ENCODE measurements at places on chromosomes 4 and X. TPM values are rescaled to one million over a fixed set of nuclear protein-coding genes. Genes with fewer than 3 reads are reported as not detected.

TMEM156 gene
- total RNA-seq: 14.2 TPM

MEPE gene
- not detected for total RNA-seq

SPOCK3 gene
- not detected for total RNA-seq

TMSB15B gene
- total RNA-seq: 6.3 TPM

HDX gene
- 1.5 TPM for total RNA-seq

DRP2 gene
- 0.47 TPM for total RNA-seq

CTAG1A gene
- total RNA-seq: not detected

ADH1A gene
- not detected for total RNA-seq

BMP15 gene
- total RNA-seq: not detected

KIAA1210 gene
- not detected for total RNA-seq

DNA sequence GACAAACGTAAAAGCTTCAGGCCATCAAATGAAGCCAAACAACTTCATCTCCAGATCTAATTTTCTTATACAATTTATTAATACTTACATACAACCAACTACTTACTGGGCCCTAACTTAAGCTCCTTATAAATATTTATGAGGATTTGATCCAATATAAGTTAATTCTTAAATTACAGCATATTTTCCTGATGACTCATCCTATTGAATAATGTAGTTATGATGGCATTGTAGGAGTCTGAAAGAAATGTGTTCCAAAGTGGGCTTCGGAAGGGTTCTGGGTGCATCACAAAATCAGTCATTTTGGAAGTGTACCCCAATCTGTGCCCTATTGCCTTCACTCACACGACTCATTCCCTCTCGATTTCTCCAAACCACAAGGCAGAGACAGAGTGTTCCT is 455.1 kb upstream of the CTSO start:
- no peak overlapping the region for H3K4me3 ChIP-seq
- H3K4me1 ChIP-seq: no peaks in the 10 kb centered on the region
- no peaks in the 10 kb centered on the region for H3K36me3 ChIP-seq
- no peak overlapping the region for H3K27ac ChIP-seq
- no peak for DNase-seq
- H3K27me3 ChIP-seq: no peaks in the 10 kb centered on the region

GRCh38 chr4:4395371-4395770 is 8.5 kb downstream of the NSG1 start:
- H3K27me3 ChIP-seq: no peaks in the 10 kb centered on the region
- H3K4me3 ChIP-seq: no peak overlapping the region
- no peaks in the 10 kb centered on the region for H3K36me3 ChIP-seq
- DNase-seq: no peak

GRCh38 chrX:41336447-41336846 is 2.5 kb downstream of the DDX3X start:
- peak overlapping the region; percentile 98 for H3K4me3 ChIP-seq
- H3K36me3 ChIP-seq: peaks cover 36% of the 10 kb centered on the region
- DNase-seq: no peak
- peaks cover 49% of the 10 kb centered on the region for H3K4me1 ChIP-seq
- H3K27me3 ChIP-seq: no peaks in the 10 kb centered on the region

DNA sequence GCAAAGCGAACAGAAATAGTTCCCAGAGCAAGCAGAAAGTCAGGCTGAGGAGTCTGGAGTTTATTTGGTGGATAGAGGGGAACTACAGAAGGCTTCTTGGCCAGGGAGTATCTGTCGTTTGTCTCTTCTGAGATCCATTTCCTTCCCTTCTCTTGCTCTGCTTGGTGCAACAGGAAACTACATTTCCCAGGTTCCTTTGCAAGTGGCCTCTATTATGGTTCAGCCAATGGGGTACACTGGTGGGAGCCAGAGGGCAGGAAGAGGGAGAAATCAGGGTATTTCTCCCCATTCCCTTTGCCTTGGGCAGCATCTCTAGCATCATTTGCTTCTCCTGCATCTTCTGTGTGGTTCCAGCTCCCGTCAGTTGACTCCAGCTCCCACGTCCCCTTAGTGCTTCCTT is 142.1 kb downstream of the BCOR start:
- no peaks in the 10 kb centered on the region for H3K36me3 ChIP-seq
- H3K4me3 ChIP-seq: no peak overlapping the region
- DNase-seq: no peak
- H3K27ac ChIP-seq: no peak overlapping the region
- H3K27me3 ChIP-seq: no peaks in the 10 kb centered on the region
- H3K4me1 ChIP-seq: no peaks in the 10 kb centered on the region

DNA sequence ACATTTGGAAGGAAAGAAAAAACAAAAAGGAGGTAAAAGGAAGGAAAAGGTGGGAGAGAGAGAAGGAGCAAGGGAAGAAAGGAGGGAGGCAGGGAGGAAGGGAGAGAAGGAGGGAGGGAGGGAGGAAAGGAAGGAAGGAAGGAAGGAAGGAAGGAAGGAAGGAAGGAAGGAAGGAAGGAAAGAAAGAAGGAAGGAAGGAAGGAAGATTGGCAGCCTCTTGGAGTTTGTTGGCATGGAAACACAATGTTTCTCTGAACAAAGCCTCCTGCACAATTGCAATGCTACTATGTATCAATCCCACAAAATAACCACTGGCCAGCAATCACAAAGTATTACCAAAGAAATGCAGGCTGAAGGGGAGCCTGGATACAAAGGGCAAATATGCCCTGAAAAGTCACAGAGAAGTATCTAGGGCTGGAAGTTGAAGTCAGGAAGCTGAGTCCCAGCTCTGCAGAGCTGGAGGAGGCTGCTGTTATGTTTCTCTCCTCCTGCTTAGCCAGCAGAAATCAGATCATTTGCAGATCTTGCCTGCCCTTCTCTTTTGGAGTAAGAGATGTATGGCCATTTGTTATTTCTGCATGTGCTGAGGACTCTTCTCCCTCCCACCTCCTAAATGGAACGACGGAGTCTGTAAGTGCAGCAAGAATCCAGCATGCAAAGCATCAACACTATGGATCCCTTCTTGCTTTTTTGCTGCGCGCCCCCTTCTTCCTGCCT is 195.9 kb upstream of the LDB2 start:
- H3K4me1 ChIP-seq: no peaks in the 10 kb centered on the region
- no peak for DNase-seq
- no peak overlapping the region for H3K4me3 ChIP-seq
- no peak overlapping the region for H3K27ac ChIP-seq
- H3K36me3 ChIP-seq: no peaks in the 10 kb centered on the region

- no peak for DNase-seq
- H3K27me3 ChIP-seq: no peaks in the 10 kb centered on the region
- H3K36me3 ChIP-seq: no peaks in the 10 kb centered on the region
- H3K4me3 ChIP-seq: peak overlapping the region; percentile 37
Measured at GRCh38 chr4:26912810-26913209, 52.2 kb downstream of the STIM2 start.

DNA sequence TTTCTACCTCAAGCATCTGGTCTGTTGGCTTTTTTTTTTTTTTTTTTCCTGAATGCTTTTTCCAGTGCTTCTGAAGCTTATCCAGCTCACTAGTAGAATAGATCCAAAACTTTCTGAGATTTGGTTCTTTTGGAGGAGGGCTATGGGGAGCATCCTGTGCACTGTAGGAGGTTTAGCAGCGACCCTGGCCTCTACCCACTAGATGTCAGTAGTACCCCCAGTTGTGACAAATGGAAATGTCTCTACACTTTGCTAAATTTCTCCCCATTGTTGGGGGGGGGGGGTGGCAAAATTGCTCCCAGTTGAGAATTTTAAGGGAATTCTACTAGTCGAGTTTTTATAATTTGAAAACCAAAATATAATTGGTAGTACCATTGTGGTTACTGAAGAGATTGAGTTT is 23.0 kb upstream of the PPA2 start:
- H3K36me3 ChIP-seq: no peaks in the 10 kb centered on the region
- H3K27ac ChIP-seq: no peak overlapping the region
- H3K4me1 ChIP-seq: no peaks in the 10 kb centered on the region
- DNase-seq: no peak

GRCh38 chrX:155867821-155868220 is 13.3 kb upstream of the VAMP7 start:
- H3K27ac ChIP-seq: no peak overlapping the region
- no peak overlapping the region for H3K4me3 ChIP-seq

DNA sequence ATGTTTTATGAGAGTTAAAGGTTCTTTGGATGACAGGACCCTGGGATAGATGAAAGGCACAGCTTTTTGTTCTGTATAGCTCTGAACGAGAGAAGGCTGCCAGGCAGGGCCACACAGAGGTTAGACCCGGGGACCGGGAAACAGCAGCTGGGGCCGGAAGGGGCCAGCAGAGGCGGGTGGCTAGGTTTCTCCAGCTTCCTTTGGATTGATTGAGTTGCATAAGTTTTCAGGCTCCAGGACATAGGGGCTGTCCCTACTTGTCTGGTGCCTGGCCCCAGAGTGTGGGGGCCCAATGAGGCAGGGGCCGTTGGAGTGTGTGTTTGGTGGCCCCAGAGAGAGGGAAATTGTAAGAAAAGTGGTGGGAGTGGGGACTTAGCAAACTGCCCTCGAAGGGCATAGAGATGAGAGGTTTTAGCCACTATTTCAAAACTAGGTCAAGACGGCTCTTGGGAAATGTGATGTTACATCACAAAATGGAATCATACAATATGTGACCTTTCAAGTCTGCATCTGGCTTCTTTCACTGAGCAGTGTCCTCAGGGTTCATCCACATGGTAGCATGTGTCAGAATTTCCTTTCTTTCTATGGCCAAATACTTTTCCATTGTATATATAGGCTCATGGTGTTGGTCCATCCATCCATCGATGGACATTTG is 3.7 kb downstream of the ZFP92 start:
- H3K4me3 ChIP-seq: no peak overlapping the region
- no peak for DNase-seq
- H3K4me1 ChIP-seq: peaks cover 7% of the 10 kb centered on the region

DNA sequence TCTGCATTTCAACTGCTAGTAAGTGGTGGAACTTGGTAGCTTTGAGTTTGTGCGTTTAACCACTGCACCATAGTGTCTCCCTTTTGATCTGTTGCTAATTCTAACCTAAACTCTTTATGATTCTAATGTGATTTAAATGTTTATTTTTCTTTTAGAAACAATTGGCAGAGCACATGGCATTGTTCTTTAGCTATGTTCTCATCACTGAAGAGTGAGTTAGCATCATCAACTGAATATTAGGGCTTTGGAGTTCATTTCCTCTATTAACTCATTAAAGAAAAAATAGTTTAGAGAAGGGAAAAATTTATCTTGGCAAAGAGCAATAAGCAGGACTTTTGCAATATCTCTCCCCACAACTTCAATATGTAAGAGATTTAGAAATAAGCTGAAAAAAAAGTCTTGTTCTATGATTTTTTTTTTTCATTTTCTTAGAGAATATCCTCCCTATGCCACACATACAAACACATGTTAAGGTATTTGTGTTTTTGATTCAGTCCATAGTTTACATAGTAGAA is 25.7 kb downstream of the CPEB2 start:
- H3K27me3 ChIP-seq: no peaks in the 10 kb centered on the region
- no peak overlapping the region for H3K27ac ChIP-seq
- no peaks in the 10 kb centered on the region for H3K4me1 ChIP-seq

DNA sequence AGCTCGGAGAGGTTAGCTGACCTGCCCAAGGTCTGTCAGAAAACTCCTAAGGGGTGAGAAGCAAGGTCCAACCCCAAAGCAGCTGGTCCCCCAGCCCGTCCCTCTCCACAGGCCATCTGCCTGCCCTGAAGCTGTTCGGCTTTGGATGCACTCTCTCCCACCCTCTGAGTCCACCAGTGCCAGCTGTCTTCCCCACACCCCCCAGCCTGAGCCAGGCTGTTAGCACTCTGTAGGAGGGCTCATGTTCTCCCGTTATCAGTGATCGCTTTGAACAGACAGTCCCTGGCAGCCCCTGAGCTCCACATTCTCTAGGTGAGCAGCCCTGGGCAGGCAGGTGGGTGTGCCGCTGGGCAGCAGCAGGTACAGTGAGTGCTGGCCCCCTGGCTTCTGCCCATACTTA is 16.0 kb downstream of the ZNF185 start:
- H3K27ac ChIP-seq: no peak overlapping the region
- no peak for DNase-seq
- no peaks in the 10 kb centered on the region for H3K4me1 ChIP-seq
- H3K27me3 ChIP-seq: no peaks in the 10 kb centered on the region
- no peaks in the 10 kb centered on the region for H3K36me3 ChIP-seq
- no peak overlapping the region for H3K4me3 ChIP-seq

DNA sequence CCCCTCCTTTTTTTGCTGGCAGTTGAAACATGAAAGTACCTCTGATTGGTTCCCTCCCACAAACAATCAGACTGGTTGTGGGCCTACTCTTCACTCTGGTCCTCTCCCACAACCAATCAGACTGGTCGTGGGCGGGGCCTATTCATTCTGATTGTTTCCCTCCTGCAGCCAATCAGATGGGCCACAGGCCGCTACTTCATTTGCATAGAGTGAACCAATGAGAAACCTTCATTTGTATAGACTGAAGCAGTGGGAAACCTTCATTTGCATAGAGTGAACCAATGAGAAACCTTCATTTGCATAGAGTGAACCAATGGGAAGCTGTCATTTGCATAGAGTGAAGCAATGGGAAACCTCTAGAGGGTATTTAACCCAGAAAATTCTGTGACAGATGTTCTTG is 55.2 kb downstream of the TRMT44 start:
- H3K27ac ChIP-seq: no peak overlapping the region
- H3K4me3 ChIP-seq: no peak overlapping the region
- no peaks in the 10 kb centered on the region for H3K36me3 ChIP-seq
- no peak for DNase-seq

DNA sequence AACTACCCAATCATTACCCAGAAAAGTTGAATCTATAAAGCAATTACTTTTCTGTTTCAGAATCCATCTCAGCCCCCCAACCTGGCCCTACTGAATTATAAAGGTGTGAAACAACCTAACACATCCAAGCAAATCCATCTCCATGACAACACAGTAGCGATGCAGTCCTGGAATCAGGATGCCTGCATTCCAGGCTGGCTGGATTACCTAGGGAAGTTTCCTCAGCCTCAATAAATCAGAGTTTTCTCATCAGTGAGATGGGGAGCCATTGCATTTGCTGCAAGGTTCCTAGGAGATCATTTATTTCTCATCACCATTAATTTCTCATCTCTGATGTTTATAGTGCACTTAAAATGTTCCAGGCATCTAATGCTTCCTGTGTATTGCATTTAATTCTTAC is 46.0 kb downstream of the LNX1 start:
- no peak overlapping the region for H3K27ac ChIP-seq
- no peak overlapping the region for H3K4me3 ChIP-seq
- DNase-seq: no peak
- H3K27me3 ChIP-seq: no peaks in the 10 kb centered on the region
- H3K4me1 ChIP-seq: no peaks in the 10 kb centered on the region

DNA sequence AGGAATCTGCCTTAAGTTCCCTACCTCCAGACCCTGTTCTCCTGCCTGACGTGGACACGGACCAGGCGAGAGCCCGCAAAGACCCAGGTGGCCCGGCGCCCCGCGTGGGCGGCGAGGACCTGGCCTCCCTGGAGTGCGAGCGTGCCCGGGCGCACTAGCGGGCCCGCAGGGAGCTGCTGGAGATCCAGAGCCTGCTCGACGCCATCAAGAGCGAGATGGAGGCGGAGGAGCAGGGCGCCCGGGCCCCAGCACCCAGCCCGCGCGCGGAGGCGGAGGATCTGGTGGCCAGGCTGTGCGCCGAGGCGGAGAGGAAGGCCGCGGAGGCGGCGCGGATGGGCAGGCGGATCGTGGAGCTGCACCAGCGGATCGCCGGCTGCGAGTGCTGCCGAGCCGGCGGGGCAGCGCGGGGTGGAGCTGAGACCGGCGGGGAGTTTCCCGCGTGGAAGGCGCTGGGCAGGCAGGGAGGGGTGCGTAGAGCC is 18.2 kb downstream of the MRFAP1 start:
- H3K27me3 ChIP-seq: peaks cover 12% of the 10 kb centered on the region
- peaks cover 11% of the 10 kb centered on the region for H3K4me1 ChIP-seq
- peak; percentile 54 for DNase-seq
- H3K36me3 ChIP-seq: no peaks in the 10 kb centered on the region

- DNase-seq: no peak
- H3K36me3 ChIP-seq: no peaks in the 10 kb centered on the region
- no peak overlapping the region for H3K4me3 ChIP-seq
Measured at GRCh38 chr4:56742080-56742871, 61.2 kb upstream of the HOPX start.

Data from CD4-positive, CD25-positive, alpha-beta regulatory T cell (primary cell).